ENCODE measurements at places on chromosomes 5 and 9.

- DNase-seq: no peak
Measured at GRCh38 chr9:68427216-68427977, 71.0 kb downstream of the PGM5 start.

- no peak for DNase-seq
Measured at GRCh38 chr9:20580673-20581072, 41.6 kb downstream of the MLLT3 start.

GRCh38 chr5:68288707-68289134 lies 73.2 kb downstream of the PIK3R1 start:
- peak; percentile 32 for DNase-seq

- DNase-seq: no peak
Measured at GRCh38 chr5:14745753-14746152, 81.2 kb downstream of the OTULIN start.

DNA sequence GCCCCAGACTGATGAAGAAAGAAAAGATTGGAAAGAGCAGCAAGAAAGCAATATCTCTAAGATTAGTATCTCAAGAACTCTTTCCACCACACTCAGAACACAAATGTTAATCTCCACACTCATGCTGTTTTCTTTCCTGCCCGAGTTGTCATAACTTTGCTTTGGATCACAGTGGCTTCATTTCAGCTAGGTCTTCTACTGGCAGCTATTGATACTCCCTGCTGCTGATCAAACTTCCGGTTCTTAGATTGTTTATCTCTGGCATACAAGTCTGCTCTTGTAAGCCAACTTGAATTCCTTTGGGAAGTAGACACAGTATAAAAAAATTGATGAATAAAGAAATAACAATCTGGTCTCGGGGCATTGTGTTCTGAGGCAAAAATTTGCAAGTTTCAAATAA lies 77.7 kb upstream of the SPEF2 start:
- DNase-seq: no peak

DNA sequence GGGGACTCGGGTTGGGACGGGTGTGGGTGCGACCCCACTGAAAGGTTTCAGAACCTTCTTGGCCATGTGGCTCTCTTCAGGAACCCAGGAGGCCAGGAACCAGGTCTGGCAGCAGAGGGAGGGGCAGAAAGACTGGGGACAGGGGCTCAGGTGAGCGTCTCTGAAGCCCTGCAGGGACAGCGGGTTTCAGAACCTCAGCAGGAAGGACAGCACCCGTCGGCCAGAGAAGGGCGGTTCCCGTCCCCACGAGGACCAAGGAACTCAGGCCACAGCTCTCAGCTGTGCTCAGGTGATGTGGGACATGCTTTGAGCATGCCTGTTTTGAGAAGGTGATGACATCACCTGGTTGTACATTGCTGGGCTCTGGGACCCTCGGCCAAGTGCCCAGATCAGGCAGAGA lies 25.7 kb downstream of the SLC12A7 start:
- no peak for DNase-seq

DNA sequence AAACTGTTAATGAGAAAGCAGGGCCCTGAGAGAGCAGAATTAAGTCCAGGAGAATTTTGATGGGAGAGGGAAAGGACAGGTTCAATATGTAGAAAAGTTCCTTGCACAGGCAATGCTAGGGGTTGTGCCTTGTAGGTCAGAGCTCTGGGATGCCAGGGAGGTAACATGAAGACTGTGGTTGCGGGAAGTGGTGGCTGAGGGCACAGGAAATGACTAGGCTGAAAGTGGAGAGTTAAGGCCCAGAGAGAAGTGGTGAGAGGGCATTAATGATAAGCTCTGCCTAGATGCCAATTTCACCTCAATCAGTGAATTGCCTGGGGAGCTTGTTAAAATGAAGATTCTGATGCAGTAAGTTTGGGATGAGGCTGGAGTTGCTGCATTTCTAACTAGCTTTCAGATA lies 31.5 kb upstream of the PPP3R2 start:
- DNase-seq: no peak

- DNase-seq: no peak
Measured at GRCh38 chr9:84831377-84831776, 161.8 kb downstream of the NTRK2 start.

- no peak for DNase-seq
Measured at GRCh38 chr9:134425812-134426211, 99.6 kb downstream of the RXRA start.
